ENCODE measurements at places on chromosomes 12 and 14.

DNA sequence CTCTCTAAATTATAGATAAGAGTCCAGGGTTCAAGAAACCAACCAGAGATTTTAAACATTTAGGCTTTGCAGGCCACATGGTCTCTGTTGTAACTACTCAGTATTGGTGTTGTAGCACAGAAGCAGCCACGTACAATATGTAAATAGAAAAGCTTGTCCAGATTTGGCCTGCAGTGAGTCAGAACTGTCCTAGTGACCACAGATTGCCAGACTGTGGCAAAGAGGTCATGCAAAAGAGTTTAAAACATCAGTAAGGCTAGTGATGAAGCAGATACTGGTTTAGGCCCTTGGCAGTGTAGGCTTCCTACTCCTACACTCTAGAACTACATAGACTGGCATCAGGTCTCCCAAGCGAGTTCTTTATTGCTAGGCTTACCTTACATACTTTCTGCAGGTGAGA is 117.6 kb upstream of the GARIN6 start:
- DNase-seq = no peak

- no peak for DNase-seq
These were observed 43.8 kb upstream of the CSRNP2 start for GRCh38 chr12:51127050-51127729.

GRCh38 chr12:115481141-115481540 is 796.4 kb downstream of the MED13L start:
- DNase-seq = no peak

GRCh38 chr12:57031138-57031725 is 14.9 kb upstream of the TAC3 start:
- peak; percentile 77 for DNase-seq
